Nucleus accumbens (tissue), 56 donors: ENCODE measurements at places on chromosomes 11 and 22.

GRCh38 chr11:96265220-96265737 lies 77.7 kb downstream of the MAML2 start:
- no peak for DNase-seq

DNA sequence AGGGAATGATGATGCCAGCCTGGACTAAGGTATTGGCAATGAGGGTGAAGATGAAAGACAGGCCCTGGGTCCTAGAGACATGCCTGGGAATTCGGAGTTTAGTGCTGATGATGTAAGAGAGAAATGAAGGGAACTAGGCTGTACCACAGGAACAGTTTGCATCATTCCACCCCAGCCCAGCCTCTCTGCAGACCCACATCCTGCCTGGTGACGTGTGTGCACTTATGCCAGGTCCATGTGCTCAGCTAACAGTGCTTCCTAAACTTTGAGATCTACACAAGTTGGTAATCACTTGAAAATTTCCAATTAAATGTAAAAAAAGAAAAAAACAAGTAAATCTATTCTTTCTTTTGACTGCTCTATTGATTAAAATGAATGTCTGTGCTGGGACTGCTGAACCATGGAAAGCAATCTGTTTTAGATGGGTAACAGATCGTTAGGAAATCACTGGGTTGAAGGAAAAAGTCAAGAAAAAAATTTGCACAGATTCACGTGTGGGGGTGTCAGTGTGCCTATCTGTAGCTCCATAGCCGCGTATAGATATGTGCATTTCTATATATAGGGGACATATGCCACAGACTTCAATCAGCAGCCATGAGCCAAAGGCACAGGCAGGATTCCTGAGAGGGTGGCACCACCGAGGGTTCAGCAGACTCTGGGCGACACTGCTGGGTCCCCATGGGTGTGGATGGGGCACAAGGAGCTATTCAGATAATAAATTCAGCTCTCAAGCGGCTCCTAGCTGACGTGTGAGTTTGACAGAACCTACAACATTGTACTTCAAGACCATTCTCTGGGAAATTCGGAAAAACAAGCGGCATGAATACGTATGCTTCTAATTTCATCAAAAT lies 131.1 kb upstream of the OPCML start:
- no peak for DNase-seq

- DNase-seq = no peak
These were observed 19.3 kb upstream of the IFITM3 start for GRCh38 chr11:339963-340362.

GRCh38 chr22:24696551-24697001 lies 77.9 kb downstream of the PIWIL3 start:
- no peak for DNase-seq

- DNase-seq = no peak
These were observed 217.9 kb downstream of the TMEM135 start for GRCh38 chr11:87255589-87255988.

GRCh38 chr11:70522593-70523311 lies 124.4 kb downstream of the CTTN start:
- no peak for DNase-seq

DNA sequence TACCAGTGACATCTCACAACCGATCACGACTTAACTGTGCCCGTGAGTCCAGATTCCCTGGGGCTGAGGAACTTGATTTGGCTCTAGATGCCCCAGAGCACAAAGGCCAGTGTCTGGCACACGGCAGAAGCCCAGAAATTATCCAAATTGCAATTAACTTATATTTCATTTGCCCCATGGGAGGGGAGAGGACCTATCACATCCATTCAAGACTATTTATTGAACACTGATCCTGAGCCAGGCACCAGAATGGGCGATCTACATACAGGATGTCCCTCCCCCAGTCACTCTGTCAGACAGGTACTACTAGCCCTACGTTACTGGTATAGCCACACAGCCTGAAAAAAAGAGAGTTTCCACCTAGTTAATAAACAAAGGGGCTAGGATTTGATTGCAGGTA lies 5.1 kb downstream of the DNAL4 start:
- no peak for DNase-seq

- DNase-seq = no peak
These were observed 6.7 kb downstream of the ACP2 start for GRCh38 chr11:47241841-47242301.

DNA sequence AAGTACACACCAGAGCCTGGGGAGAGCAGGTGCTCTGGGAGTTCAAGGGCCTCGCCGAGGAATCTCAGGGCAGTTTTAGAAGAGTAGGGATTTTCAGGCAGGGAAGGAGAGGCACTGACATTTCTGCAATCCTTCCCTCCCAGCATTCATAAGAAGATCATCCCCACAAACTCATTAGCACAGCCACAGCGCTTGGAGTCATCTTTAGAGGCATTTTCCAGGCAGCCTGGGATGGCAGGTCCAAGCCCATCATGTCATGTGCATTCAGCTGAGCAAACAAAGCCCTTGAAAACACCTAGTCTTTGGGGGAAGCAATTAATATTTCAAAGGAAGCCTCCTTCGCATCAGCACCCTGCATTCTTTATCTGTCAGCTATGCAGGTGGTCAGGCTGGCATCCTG lies 43.8 kb downstream of the MAP6 start:
- DNase-seq = no peak

GRCh38 chr22:45224988-45225731 lies 15.5 kb downstream of the KIAA0930 start:
- DNase-seq = peak; percentile 97

DNA sequence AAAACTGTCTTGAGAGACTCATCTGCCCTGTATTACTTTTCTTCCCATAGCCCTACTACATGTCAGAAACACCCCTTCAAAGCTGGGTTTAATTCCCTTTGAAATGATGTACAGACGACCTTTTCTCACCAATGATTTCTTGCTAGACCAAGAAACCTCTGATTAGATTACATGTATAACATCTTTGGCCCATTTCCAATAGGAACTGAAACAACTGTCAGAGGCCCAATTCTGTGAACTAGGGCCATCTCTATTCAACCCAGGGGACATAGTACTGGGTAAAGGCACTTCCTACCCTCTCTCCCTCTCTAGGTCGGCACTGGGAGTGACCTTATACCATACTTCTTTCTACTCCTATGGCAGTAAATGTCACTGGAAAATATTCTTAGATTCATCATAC lies 19.4 kb downstream of the NPAT start:
- no peak for DNase-seq

DNA sequence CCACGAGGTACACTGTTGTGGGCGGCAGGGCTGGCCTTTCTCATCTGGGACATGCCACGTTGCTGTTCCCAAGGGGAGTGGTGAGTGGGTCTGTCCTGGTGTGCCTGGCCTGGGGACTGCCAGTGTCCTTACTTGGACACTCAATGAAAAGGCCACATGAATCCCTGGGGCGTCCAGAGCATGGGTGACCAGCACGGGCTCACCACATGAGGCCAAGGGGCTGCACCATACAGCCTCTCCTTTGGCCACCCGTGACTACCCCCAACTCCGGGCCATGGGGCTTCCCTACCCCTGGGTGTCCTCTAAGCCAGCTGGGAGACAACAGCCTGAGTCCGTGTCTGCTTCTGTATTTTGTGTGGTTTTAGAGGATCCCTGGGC lies 20.2 kb upstream of the TXNRD2 start:
- DNase-seq = no peak

DNA sequence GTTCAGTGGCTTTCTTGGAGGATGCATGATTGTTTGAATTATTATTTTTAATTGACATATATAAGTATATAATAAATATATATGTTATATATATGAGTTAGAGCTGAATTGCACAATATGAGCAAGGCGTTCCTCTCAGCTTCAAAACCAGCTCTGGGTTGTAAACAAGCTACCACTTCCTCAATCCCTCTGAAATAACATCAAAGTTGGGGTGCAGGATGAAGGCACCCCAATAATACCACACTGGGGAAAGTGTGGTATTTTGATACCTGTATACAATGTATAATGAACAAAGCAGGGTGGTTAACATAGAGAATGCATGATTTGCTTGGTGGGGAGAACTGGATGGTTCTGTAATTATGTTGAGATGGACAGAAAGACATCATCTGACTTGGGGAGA lies 1.7 kb upstream of the SORL1 start:
- DNase-seq = no peak
